SK-N-SH treated with all-trans-retinoic acid at 6 μM for 48 hours (cell line): ENCODE measurements at places on chromosomes 4 and X.

- ATAC-seq, result no peak
Observed at GRCh38 chrX:131985526-131986049, 37.5 kb upstream of the STK26 start.

GRCh38 chr4:93501946-93502345, 326.6 kb upstream of the ATOH1 start:
- no peak for ATAC-seq

DNA sequence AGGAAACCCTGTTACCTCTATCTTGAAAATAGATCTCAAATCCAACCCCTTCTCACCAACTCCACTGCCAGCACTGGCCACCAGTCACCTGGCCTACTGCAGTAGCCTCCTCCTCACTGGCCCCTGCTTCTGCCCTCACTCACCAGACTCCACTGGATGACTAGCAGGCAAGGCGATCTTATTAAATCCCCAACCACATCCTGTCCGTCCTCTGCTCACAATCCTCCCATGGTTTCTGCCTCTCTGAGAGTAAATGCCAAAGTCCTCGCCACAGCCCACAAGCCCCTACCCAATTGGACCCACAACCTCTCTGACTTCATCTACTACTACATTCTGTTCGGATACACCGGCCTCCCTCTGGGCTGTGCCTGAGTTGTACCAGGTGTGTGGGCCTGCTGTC, 5.4 kb upstream of the PIM2 start:
- ATAC-seq, result no peak

DNA sequence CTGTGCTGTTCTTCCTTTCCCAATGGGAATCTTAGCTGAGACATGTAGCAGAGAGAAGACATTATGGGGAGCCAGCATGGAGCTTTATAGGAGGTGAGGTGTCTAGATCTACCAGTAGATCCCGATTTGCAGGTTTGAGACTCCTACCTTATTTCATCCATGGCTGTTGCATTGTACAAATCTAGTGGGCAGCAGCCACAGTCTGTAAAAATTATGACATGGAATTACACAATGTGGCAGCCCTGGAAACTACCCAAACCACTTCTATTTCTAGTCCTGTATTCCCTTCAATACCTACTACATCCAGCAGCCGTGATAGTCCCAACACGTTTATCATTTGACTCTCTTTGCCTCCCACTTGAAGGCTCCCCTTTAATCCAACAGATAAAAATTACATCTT, 8.1 kb downstream of the ATP7A start:
- ATAC-seq, result no peak

DNA sequence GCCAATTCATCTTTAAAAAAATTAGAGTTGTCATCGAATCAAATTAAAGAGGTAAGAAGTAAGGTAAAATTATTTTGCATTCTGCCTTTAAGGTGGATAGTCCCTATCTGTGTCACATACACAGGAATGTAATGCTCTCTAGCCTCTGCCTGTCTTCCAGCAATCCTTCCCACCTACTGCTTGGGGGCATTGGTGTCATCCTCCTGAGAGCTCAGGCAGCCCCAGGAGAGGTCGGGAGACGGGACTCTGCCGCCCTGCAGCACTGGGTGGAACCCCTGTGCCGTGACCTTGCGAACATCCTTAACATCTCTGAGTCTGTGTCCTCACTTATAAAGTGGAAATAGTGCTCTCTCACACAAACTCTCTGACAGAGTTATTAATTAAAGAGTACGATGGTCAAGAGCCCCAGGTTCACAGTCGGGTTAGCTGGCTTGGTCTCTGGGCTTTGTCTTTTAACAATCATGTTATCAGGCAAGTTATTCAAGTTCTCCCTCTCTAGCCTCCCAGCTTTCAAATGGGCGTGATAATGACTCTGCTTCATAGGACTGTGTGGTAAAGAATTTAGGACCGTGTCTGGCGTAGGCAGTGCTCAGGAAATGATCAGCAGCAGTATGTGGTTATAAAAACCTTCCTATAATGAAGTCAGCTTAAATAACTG, 10.2 kb downstream of the TLR3 start:
- no peak for ATAC-seq

- ATAC-seq, result no peak
Observed at GRCh38 chrX:24423960-24424359, 41.1 kb upstream of the PDK3 start.

- ATAC-seq, result no peak
Observed at GRCh38 chr4:650461-650860, 23.6 kb downstream of the ATP5ME start.

DNA sequence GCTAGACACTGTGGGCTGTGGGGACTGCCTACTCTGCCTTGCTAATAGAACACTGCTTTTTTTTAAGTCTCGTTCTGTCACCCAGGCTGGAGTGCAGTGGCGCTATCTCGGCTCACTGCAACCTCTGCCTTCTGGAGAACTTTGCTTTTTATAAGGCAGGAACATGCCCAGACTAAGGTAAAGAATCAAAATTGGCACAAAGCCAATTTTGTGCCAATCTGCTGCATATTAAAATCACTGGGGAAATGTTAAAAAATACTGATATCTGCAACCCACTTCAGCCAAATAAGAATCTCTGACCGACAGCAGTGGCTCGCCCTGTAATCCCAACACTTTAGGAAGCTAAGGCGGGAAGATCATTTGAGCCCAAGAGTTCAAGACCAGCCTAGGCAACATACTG, 36.5 kb upstream of the CEP135 start:
- ATAC-seq, result no peak

GRCh38 chr4:84498935-84499623, at the start of gene NKX6-1:
NKX6-1 (minus strand) TSS chr4:84499292; CDS start chr4:84498228, 1,064 bp downstream.
- ATAC-seq, result peak; percentile 81

- ATAC-seq, result no peak
Observed at GRCh38 chrX:151181088-151181487, 4.7 kb downstream of the GPR50 start.

DNA sequence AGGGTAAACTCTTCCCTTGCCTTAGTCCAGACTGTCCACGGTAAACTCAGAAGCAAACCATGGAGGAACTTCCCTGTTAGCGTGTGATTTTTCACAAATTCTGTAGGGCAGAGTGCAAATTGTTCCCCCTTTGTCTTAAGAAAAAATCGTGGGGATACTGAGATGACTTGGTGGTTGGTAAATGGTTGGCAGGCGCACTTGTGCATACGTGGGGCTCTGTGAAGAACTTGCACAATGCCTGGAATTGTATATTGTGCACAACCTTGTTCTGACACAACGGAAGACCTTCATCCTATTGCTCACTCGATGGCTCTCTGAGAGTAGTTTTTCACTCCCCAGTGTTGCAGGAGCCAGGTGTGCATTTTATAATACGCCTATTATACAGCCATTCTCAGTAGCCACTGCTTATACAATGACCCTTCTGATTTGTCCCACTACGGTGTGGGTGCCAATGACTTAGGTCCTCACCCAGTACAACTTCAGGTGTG, 150.0 kb downstream of the SPRY1 start:
- no peak for ATAC-seq

- peak; percentile 64 for ATAC-seq
Observed at GRCh38 chr4:114161809-114162208, 182.4 kb upstream of the ARSJ start.

DNA sequence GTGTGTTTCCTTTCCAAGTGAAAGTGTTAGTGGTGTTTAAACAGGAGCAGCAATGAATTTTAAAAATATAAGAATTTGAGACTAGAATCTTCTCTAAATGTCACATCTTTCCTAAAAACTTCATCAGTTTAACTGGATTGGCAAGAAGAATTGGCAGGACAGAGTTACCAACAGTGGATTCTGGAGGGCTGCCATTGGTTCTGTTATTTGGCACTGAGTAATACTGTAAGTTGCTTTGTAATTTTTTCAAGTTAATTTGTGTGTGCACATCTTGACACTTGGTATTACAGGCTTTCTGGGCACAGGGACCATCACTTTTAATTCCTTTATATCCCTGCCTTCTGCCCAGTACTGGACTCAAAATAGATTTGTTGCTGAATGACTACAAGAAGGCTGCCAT, 4.5 kb upstream of the GPRIN3 start:
- no peak for ATAC-seq

- no peak for ATAC-seq
Observed at GRCh38 chr4:145277011-145277410, 96.6 kb upstream of the OTUD4 start.

GRCh38 chr4:169658975-169659715, 38.8 kb downstream of the CLCN3 start:
- ATAC-seq, result no peak; the same call in 1 of the 3 replicates

DNA sequence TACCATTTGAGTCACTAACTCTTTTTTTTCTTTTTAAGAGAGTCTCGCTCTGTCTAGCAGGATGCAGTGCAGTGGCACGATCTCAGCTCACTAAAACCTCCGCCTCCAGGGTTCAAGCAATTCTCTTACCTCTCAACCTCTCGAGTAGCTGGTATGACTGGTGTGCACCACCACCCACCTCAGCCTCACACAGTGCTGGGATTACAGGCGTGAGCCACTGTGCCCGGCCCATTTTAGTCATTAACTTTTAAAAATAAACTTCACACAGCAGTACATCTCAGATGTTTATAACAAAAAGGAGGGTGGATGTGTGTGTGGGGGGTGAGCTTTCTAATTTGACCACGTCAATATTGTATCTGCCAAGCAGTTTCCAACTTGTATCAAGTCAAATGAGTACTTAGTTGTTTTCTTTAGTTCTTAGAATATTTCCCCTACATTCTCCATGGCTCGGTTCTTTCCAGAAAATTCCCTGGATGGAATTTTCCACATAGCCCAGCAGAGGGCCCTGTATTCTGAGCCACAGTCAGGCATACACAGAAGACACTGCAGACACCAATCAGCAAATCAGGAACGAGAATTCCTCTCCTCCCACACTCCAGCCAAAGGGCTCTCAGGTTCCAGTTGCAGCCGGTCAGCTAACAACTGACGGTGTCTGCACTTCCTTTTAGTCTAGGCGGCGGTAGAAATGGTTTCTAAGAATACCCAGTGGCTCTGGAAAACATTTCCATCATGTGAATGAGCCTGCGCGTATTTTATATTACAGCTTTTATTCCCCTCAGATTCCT, 20.1 kb upstream of the ARAF start:
- ATAC-seq, result peak; percentile 100

DNA sequence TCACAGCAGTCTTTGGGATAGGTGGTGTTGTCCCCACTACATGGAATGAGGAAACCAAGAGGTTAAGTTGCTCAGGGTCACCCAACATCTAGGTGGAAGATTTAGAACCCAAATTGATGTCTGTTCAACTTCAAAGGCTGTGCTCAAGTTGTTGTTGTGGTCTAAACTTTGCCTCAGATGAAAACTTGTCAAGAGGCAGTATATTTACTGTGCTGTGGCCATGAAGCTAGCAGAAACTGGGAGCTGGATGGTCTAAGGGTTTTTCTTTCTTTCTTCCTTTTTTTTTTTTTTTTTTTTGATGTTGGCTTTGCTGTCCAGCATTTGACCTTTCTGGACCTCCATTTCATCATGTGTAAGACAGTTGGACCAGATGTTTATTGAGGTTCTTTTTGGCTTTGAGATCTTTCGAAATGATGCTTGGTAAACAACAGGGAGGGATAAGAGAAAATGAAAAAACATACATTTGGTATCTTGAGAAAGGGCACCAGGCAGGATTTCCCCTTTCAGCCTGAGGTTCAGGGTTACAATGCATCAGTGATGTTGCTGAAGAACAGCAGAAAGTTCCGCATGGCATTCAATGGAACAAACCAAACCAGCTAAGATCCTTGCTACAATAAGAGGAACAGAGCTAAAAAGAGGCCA, 166.2 kb upstream of the RPS6KA3 start:
- ATAC-seq, result no peak

DNA sequence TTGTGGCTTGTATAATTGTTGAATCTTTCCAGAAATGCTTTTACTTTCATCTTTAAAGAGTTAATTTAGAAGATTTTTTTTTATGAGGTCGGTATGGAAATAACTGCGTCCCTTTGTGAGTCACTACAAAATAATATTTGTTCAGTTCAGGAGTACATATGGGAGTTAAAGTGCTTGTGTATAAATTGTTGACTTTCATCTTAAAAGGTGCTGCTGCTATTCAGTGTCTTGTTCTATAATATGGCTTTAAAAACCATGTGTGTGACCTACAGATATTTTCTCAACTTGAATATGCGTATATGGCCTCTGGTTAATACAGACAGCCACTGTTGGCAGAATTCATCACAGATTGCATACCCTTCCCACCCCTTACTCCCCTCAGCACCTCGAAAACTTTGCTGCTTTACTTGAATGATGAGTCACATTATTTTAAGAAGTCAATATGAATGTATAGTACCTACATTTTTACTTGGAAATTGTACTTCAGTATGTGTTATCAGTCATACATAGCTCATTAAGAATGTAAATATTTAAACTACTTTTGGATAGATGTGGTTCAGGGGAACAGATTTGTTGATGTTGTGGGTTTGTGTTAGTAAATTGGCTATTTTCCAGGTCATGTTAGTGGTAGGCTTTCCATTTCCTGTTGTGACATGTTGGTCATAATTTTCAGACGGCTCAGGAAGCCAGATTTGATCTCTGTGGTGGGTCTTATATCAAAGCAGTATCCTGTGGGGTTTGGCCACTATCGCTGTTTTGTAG, 1.5 kb downstream of the CLCN3 start:
- ATAC-seq, result no peak

DNA sequence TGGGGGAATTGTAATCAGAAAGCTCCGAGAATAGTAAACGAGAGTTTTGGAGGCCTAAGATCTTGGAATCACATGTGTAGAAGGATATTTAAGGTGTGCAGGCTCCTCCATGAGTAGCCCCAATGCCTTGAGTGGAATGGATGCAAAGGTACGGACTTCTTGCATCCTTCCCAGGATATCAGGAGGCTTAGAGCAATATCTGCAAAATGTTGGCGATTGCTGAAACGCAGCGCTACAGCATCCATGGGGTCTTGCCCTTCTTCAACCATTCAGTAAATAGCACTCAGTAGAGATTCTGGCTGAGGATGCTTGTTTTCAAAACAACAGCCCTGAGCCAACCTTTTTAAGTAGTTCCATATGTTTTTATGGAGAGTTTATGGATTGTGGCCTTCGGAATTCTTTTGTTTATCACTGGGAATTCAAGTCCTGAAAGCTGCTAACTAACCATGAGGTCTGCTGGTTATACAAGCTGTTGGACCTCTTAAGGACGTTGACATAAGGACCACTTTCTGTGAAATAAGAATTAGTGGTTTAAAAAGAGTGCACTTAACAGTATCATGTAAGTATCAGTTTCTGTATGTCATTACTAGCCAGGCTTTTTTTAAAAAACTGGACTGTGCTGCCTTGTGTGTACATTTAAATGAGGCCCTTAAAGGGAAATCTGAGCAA, 228.8 kb upstream of the PGRMC2 start:
- peak; percentile 47 for ATAC-seq

DNA sequence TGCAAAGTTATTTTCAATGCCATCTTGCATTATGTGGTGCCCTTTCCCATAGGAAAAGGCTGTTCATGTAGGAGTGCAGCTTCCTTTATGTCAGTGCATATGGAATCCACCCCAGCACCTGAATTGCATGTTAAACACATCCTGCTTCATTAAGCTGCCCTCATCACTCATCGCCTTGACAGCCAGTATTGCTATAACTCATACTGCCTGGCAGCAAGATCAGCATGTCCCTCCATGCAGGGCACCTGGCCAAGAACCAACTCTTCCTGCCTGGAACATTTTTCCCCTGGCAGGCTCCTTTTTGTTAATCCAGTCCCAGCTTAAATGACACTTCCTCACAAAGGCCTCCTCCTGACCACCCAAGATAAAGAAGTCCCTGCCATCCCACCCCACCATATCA, 23.5 kb upstream of the CA5B start:
- ATAC-seq, result peak; percentile 31; the same call in 1 of the 3 replicates
